ENCODE measurements at places on chromosomes 5 and 9.

GRCh38 chr5:67908126-67908765 is 307.3 kb upstream of the PIK3R1 start:
- DNase-seq: no peak

GRCh38 chr5:55159763-55160492 is at the start of gene GPX8:
Gene GPX8, plus strand, starts transcription at chr5:55160171. Its CDS starts 22 bp downstream, at chr5:55160193.
- DNase-seq: no peak

GRCh38 chr5:33460210-33460609 is 19.4 kb downstream of the TARS1 start:
- DNase-seq: no peak

- no peak for DNase-seq
Observed at GRCh38 chr5:38858839-38859238, 13.0 kb downstream of the OSMR start.

DNA sequence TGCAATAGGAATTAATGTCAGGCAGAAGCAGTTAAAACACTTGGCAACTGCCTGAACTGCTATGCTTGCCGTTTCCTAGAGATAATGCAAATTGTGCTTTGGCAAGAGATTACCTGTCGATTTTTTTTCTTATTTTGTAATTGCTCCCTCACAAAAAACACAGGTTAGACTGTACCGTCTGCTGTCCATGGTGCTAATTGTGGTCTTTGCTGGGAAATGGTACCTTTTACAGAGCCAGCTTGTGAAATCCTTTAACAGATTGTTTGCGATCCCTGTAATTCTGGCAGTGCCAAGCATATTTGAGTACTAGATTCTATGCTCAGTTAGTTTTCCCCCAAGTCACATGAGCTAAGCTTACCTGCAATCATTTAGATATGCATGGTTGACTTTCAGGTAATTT is 2125.8 kb upstream of the WWC1 start:
- DNase-seq: no peak

DNA sequence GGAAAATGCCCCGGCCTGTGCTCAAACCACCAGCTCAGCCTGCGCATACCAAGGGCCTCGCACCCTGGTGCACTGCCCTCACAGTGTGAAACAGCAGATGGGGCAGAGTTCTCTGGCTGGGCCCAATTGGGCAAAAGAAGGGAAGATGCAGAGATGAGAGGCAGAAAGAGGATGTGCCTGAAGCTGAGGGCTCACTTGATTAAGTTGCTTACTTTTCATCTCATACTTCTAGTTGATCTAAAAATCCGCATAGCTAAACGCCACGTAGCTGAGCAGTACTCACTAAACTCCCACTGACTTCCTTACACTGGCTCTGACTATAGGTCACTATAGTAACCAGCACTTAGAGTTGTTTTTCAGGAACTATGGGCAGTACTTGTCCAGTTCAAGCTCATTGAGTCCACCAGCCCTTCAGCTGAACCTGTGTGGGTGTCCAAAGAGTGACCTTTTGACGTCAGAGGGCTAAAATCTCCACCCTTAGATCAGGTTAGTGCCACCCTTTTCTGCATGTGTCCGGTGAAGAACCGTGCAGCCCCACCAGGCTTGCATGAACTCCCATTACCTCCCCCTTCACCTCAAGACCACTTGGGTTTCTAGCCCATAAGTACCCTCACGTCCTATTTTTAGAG is 215.2 kb downstream of the AUH start:
- no peak for DNase-seq

- DNase-seq: no peak
Observed at GRCh38 chr5:76690704-76691466, 25.0 kb upstream of the F2R start.

- DNase-seq: no peak
Observed at GRCh38 chr9:92804727-92805126, 40.1 kb upstream of the BICD2 start.
